ENCODE measurements at places on chromosomes 3 and 15. TPM values are rescaled to one million over a fixed set of nuclear protein-coding genes. Genes with fewer than 3 reads are reported as not detected.

The KIF7 gene
- not detected for polyA plus RNA-seq

The ZIC4 gene
- polyA plus RNA-seq = not detected

The TIPARP gene
- polyA plus RNA-seq = 16.6 TPM

The BMF gene
- 1.3 TPM for polyA plus RNA-seq

The LIPC gene
- polyA plus RNA-seq = 0.54 TPM

The CMTM8 gene
- polyA plus RNA-seq = 13.1 TPM

The SLC28A1 gene
- polyA plus RNA-seq = not detected

The UTS2B gene
- not detected for polyA plus RNA-seq

The CCDC9B gene
- polyA plus RNA-seq = not detected

The NR2E3 gene
- polyA plus RNA-seq = not detected

The ESYT3 gene
- polyA plus RNA-seq = not detected

The TRA2B gene
- polyA plus RNA-seq = 218 TPM

The SLC22A13 gene
- polyA plus RNA-seq = 0.40 TPM

The RASL12 gene
- not detected for polyA plus RNA-seq

The CTXND1 gene
- polyA plus RNA-seq = not detected

The CHRM5 gene
- not detected for polyA plus RNA-seq

The SNX22 gene
- polyA plus RNA-seq = 0.85 TPM

The NOX5 gene
- not detected for polyA plus RNA-seq

The GCSAM gene
- polyA plus RNA-seq = 8.5 TPM

The MAP1A gene
- polyA plus RNA-seq = 0.16 TPM

The DUOX1 gene
- polyA plus RNA-seq = 1.6 TPM

The RPL14 gene
- 1,854 TPM for polyA plus RNA-seq

The CAPN7 gene
- 21.7 TPM for polyA plus RNA-seq

The REC114 gene
- not detected for polyA plus RNA-seq

The P2RY12 gene
- polyA plus RNA-seq = not detected

The KATNBL1 gene
- polyA plus RNA-seq = 25.4 TPM

The SLC9C1 gene
- polyA plus RNA-seq = not detected

The TMEM212 gene
- polyA plus RNA-seq = not detected

The EBLN2 gene
- 1.3 TPM for polyA plus RNA-seq

The ZBTB47 gene
- polyA plus RNA-seq = not detected

The ST8SIA2 gene
- polyA plus RNA-seq = not detected

The GPR87 gene
- polyA plus RNA-seq = not detected

All from CD4-positive, CD25-positive, alpha-beta regulatory T cell (primary cell).